ENCODE measurements at places on chromosomes 7 and 10. TPM values are rescaled to one million over a fixed set of nuclear protein-coding genes. Genes with fewer than 3 reads are reported as not detected.

NPTX2 gene
- 0.15 TPM for total RNA-seq

HMX2 gene
- total RNA-seq: 2.7 TPM

OR2F1 gene
- total RNA-seq: not detected

PAX4 gene
- not detected for total RNA-seq

STOX1 gene
- total RNA-seq: 5.8 TPM

CFAP46 gene
- total RNA-seq: 1.6 TPM

PHKG1 gene
- 0.67 TPM for total RNA-seq

C10orf105 gene
- not detected for total RNA-seq

GRCh38 chr7:146090023-146090645, 26.5 kb upstream of the CNTNAP2 start:
- DNase-seq: peak; percentile 33

DNA sequence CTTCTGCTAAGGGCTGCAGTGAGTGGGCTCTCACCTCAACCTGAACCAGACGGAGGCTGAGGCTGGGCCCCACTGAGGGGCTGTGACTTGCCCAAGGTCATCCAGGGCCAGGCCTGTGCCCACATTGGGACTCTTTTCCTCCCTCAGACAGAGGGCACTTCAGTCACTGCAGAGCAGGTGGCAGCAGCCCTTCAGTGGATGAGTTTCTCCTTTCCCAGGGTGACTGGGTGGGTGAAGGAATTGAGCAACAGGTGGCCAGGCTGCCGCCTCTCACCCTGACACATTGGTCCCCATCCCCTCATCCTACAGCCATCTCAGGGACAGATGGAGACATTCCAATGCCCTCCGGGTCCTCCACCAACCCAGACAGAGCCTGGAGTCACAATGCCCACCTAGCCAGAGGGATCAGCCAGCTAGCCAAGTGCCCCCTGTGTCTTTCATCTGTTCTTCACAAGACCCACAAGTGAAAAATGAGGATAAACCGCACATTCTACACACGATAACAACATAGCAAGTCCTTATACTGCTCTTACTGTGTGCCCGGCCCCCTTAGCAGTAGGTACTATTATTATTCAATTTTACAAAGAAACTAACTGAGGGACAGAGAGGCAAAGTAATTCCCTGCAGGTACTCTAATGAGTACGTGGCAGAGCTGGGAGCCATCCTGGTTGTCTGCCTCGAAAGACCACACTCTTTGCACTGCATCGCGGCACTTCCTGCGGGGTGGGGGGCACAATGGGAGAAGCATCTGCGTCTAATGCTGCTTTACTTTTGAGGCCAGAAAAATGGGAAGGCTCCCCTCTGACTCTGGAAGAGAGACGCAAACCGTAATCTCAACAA, 1.7 kb upstream of the SLC18A3 start:
- DNase-seq: no peak

- no peak for DNase-seq
Measured at GRCh38 chr10:79417266-79417665, 28.2 kb downstream of the ZCCHC24 start.

- no peak for DNase-seq
Measured at GRCh38 chr7:47336472-47337425, 245.2 kb downstream of the TNS3 start.

DNA sequence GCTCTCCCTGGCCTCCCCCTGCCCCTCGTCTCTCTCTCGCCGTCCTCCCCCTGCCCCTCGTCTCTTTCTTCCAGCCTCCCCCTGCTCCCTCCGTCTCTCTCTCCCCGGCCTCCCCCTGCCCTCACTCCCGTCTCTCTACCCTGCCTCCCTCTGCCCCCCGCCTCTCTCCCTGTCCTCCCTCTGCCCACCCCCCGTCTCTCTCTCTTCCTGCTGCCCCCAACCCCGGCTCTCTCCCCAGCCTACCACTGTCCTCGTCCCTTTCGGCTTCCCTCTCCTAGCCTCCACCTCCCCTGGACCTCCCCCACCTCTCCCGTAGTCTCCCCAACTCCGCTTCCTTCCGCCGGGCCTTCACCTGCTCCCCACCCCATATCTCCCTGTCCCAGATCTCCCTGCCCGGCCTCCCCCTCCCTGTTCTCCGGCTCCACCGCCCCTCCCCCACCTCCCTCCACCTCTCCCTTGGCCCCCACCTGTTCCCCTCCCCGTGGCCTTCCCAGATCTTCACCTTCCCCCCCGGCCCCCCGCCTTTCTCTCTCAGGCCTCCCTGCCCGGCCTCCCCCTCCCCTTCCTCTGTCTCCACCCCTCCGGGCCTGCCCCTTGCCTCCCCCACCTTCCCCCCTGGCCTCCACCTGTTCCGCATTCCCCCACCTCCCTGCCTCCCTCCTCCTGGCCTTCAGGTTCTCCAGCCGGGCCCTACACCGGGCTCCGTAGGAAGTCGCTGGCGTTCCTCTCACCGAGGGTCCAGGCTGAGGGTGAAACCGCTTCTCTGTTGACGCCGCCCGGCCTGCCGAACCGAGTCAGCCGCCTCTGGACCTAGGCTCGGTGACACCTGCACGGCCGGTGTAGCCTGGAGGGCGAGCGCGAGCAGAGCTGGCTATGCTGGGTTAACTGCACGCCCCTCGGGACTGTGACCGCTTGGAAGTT, 1.2 kb downstream of the GET4 start:
- no peak for DNase-seq

DNA sequence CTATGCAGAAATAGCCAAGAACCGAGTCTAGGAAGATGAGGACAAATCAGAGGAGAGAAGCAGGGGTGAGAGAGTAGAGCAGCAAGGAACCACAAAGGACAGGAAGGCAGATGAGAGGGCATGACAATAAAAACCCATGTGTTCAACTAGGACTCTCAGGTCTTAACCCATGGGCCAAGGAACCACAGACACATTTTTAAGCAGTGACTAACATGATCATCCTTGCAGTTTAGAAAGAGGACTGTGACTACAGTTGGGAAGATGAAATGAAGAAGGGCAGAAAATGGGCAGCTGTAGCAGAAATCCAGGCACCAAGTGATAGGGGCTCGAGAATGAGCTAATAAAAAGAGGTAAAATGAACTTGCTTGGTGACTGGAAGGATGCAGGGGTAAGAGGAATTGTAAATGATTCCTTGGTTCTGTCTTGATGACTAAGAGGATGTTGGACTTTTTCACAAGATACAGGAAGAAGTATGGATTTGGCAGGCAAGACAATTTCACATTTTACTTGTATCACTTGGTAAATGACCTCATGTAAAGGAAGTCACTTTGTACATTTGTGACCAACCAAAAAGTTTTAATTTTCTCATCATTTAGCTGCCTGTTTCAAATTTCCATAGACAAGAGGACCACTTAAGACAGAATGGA, 22.8 kb downstream of the SGMS1 start:
- DNase-seq: no peak

DNA sequence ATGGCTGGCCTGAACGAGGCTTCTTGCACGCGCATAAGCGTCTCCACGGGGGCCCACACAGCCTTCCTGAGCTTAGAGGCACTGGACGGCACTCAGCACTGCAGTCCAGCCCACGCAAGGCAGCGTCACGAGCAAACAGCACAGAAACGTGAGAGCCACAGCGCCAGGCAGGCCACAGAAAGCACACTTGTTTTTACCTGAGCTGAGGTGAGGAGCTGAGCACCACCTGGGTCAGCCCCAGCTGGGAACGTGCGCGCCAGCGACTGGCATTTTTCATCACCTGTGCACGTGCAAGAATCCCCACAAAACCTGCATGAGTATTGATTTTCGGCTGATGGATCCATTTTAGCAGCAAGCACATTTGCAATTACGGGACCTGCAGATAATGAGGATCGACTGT, 26.7 kb downstream of the IQCE start:
- DNase-seq: no peak

DNA sequence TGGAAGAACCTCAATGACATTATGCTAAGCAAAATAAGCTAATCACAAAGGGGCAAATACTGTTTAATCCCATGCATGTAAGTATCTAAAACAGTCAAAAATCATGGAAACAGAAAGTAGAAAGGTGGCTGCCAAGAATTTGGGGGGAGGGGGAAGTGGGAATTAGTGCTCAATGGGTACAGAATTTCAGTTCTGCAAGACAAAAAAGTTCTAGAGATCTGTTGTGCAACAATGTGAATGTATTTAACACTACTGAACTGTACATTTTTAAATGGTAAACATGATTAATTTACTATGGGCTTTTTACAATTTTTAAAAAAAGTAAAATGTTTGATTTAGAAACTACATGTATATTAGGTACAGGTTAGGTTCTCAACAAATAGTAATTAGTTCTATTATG, 11.9 kb downstream of the EZH2 start:
- no peak for DNase-seq

DNA sequence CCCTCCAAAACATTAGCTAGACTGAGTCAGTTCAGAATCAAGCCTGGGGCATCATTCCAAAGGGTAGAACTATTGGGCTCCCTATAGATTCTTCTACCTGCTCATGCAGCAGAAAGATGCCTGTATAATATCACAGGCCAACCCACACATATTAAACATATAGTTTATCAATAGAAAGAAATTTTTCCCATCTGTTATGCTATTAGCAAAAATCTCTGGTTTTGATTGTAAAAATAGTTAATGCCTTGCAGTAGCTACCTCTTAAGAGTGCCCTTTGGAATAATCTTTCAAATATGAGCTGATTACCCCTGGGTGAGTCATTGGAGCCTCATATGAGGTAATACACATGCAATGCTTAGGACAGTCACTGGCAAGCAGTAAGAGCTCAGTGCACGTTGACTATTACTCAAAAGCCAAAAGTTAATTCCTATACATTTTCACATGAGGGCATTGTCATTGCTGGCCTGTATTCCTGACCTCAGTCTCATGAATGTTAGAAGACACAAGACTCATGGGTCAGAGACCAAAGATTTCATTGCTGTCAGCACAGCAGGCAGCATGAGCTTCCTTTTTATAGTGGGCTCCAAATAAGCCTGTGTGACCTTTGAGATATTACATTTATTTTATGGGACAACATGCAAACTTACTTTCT, 180.0 kb downstream of the FGFR2 start:
- DNase-seq: peak; percentile 2

DNA sequence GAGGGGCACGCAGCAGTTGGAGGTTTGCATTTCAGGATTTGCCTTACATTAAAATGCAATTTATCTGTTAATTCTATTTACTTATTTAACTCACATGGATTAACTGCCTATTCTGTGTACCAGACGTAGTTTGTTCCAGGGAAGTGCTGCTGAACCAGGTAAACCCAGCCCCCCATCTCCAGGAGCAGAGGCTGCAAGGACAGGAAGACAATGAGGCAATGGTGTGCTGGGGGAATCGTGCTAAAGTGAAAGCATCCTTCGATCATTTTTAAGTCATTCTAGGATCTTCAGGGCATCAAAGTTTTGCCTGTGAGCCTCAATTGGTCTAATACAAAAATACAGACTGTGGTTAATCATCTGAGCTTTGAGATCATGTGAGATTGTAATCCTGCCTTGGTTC, 166.4 kb downstream of the DNAJB6 start:
- no peak for DNase-seq

DNA sequence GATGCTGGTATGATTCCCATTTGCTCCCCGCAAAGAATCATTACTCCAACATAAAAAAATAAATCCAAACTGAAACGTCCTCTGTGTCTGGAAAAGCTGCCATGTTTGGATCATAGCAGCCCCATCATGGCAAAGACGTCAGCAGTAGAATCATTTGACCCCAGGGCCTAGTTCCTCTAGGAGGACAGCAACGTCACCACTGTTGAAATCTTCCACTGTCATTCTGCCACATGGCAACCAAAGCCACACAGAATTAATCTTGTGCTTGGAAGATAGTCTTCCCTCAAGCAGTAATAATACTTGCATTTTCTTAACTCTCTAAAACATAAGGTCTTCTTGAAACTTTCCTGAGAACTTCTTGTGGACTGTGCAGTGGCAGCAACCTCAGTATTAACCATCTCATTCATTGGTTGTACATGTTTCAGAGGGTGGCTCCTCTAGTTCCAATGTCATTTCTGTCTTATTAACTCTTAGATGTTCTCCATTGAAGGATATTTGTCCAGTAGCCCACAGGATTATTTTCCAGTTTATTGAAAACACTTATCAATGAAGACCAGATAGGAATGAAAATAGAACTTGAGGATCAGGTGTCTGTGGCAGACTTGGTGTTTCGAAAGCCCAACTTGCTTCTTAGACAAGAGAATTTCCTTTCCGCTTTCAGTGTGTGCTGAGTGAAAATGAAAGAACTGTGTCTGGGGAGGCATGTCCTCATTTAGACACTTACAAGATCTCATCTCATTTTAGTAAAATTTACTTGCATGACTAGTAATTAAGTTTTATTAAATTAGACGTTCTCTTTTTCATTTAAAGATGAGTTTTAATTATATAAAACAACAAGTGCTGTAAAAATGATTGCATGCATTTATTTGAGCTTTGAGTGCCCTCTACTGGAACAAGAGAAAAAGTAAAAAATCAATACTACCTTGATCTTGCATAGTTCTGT, 28.9 kb upstream of the INHBA start:
- DNase-seq: no peak

- no peak for DNase-seq
Measured at GRCh38 chr7:70533614-70534013, 598.3 kb upstream of the GALNT17 start.

DNA sequence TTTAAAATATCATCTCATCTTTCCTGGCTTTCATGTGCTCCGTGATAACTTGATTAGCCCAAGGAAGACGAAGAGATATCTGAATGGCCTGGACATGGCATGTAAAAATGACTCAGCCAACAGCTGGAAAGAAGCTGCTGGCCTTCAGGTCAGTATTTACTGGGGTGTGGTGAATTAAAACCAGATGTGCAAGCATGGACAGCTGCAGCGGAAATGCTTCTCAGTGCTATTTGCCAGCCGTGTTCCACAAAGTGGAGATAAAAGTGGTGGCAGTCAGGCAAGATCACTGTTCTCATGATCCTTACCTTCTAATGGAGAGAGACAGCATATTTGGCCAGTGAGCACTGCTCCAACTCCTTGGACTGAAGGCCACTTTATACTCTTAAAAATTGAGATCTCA, 203.1 kb upstream of the VSTM2A start:
- no peak for DNase-seq

GRCh38 chr7:20541608-20542349, 73.7 kb upstream of the ABCB5 start:
- no peak for DNase-seq

GRCh38 chr7:147415991-147416390, 1174.6 kb upstream of the C7orf33 start:
- no peak for DNase-seq

DNA sequence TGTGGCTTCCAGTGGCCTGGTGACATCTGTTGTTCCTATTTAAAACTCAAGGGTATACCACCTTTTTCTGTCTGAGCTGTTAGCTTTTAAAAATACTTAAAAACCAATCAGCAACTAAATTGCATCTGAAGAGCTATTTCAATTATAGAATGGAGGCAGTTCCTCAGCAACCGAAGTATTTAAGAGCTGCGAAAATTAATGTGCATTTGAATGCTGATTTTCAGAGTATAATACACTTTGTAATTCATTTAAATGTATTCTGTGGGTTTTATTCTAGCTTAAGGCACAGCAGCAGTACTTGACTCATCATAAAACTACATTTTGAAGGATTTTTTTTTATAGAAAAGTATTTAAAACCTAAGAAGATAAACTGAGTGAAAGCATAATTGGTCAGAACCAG, 404.9 kb upstream of the PRKCQ start:
- no peak for DNase-seq

GRCh38 chr10:123643315-123643714, 22.8 kb upstream of the GPR26 start:
- no peak for DNase-seq
